ENCODE measurements at places on chromosomes 2 and 18.

GRCh38 chr2:128307595-128307994 lies 11.1 kb downstream of the HS6ST1 start:
- no peak for DNase-seq

DNA sequence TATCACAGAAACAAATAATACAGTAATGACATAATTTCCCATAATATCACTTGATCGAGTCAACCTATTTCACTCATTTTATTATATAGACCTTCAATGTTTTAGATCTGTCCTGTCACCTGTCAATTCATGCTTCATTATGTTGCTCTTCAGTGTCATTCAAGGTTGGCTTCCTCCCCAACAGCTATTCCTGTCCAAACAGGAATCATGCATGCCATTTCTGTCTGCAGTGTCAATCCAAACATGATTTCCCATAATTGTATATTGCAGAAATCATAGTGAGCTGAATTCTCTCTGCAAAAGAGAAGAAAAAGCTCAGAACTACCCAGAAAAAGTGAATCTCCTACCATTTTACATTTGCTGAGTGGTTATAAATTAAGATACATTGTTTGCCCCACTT lies 628.6 kb downstream of the NR4A2 start:
- no peak for DNase-seq

GRCh38 chr2:111095434-111095833 lies 25.3 kb upstream of the BCL2L11 start:
- no peak for DNase-seq

DNA sequence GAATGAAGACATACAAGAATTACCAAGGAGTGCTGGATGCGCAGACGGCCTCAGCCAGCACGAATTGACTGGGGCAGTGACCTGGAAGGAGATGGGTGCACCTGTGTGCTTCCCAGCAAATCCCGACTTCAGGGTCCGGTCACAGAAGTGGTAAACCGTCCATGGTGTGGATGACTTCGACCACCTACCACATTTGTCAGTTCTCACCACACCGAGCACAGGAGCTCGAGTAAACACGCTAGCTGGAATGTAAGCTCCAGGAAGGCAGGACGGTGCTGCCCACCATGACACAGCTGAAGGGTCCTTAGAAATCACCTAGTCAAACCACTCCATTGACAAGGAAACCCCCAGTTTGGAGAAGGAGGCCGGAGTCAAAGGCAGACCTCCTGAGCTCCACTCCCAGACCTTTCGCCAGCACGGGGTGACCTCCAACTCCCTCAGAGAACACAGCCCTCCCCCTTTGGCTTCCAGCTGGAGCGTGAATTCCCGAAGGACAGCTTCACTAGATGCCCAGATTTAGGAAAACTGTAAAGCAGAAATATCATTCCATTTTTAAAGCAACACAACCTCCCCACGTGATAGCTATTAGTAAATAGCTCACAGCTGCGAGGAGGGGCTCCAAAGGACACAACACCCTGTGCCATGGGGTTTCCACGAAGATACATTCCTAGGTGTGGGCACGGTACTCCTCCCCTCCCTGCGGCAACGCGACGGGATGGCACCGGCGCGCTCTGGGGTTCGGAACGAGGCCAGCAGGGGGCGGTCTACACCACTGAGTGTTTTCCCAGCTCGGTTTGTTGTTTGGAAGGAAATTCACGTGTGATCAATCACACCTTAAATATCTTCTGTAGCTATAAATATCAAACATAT lies 34.1 kb upstream of the GNAL start:
- peak; percentile 0 for DNase-seq

- DNase-seq = no peak
Observed at GRCh38 chr2:177264209-177264692, 276 bp downstream of the NFE2L2 start.

GRCh38 chr2:14716319-14716718 lies 83.8 kb downstream of the LRATD1 start:
- DNase-seq = no peak

GRCh38 chr2:98588880-98589431 lies 19.4 kb downstream of the COA5 start:
- no peak for DNase-seq

DNA sequence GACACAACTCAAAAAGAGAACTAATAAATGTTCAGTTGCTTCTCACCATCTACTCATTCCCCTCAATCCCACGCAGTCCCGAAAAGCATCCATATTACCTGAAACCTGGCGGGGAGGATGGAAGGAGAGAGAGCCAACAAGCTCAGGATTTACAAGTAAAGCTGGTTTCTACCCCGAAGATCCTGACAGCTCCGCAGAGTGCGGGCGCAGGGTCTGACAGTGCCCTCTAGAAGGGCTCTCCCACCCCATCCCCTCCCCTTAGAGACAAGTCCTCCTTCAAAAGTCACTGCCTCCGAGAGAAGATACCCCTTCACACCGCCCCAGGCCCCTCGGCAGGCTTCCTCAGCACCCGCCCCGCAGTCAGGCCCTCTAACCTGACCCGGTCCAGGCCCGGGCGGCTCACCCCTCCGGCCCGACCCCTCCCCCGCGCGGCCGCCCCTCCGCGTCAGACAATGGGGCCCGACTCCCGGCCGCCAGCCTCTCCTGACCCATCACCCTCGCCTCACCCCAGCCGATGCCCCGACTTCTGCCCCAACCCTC lies 550 bp downstream of the RAB1A start:
- DNase-seq = no peak

- DNase-seq = no peak
Observed at GRCh38 chr2:98803405-98804264, 72.7 kb upstream of the MGAT4A start.

DNA sequence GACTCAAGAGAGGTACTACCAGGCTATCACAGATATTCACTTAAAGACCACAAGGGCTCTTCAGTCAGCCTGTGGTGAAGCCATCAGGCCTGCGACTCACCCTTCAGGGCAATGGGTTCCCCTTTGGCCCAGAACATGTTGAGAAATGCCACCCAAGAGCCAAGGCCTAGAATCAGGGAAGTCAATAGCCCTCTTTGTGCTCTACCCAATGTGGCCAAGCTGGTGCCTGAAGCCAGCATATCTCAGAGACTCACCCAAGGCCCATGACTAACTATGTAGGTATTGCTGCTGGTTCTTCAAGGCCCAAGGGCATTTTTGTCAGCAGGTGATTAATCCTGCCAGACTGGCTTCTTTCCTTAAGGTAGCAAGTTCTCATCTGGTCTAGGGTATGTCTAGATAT lies 338.9 kb upstream of the SETBP1 start:
- no peak for DNase-seq

Measured in amniotic stem cell (primary cell).